ENCODE measurements at places on chromosomes 7 and 10.

- DNase-seq, result peak; percentile 92
Measured at GRCh38 chr10:3226960-3227744, 54.6 kb upstream of the PITRM1 start.

- peak; percentile 79 for DNase-seq
Measured at GRCh38 chr10:94042001-94042833, 48.5 kb downstream of the PLCE1 start.

DNA sequence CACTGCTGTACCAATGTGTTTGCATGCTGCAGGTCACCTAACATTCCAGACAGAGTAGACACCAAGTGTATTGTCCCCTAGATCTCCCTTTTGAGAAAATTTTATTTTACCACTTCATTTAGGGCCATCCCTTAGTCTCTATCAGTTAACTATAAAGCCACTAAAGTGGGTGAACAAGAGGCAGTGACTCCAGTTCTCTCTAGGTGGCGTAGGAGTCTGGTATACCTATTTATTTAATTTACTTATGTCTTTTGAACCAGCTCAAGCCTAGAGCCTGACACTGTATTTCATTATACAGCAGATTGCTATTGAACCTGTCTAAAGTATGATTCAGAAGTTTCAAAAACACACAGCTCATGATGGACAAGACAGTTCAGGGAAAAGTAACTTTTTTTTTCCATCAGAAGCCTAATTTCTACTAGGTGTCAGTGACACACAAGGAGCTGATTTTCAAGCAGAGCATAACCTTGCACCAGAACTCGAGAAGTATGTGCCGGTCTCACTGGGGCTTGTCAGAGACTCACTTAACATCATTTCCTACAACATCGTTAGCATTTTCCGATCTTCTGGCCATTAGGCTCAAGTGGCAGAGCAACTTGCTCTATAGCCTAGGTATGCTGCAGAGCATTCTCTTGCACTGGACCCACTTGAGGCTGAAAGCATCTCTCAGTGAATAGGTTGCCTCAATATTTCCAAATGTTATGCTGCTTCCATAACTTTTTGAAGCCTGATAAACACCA lies 175.4 kb downstream of the CDC14C start:
- no peak for DNase-seq

DNA sequence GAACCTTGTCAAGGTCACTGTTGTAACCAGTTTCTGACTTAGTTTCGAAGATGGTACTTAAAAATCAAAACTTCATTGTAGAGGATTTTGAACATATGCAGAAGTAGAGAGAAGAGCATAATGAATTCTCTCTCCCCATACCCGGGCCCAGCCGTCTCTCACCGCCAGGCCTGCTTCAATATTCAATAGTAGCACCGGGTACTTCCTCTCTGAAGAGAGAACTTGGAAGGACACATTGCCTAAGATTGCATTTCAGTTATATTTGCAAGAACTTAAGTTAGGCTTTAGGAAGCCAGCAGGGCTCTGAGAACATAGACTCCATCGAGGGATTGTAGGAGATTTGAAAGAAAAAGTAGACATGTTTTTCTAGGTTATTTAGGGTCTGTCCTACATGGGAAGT lies 19.1 kb downstream of the LMTK2 start:
- no peak for DNase-seq
